ENCODE measurements at places on chromosomes 4 and X. TPM values are rescaled to one million over a fixed set of nuclear protein-coding genes. Genes with fewer than 3 reads are reported as not detected.

The TLR1 gene
- total RNA-seq = not detected

The PLK4 gene
- total RNA-seq = 25.0 TPM

The FGB gene
- 1.7 TPM for total RNA-seq

- no peak for DNase-seq
Observed at GRCh38 chrX:110131031-110131430, 128.1 kb downstream of the TMEM164 start.

GRCh38 chr4:139202991-139203390, 26.0 kb upstream of the ELF2 start:
- DNase-seq = no peak

- DNase-seq = no peak
Observed at GRCh38 chrX:57977992-57978391, 67.7 kb upstream of the ZXDA start.

GRCh38 chr4:74632634-74633033, 161.7 kb downstream of the BTC start:
- DNase-seq = no peak

DNA sequence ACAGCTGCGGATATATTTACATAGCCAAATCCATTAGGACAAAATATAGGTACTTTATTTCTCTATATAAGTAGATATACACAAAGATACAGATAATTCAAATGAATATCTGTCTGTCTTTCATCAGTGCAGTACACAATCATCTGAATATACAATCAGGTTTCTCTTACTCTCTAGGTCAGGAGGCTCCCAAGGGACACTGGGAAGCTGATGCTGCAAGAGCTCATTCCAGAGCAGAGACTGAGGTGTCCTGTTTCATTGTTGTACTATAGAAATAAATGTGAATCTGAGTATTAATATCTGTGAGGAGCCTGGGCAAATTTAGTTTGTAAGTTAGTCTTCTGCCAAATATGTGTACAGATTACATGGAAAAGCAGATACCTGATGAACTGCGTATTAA, 4.2 kb downstream of the TLL1 start:
- DNase-seq = no peak

DNA sequence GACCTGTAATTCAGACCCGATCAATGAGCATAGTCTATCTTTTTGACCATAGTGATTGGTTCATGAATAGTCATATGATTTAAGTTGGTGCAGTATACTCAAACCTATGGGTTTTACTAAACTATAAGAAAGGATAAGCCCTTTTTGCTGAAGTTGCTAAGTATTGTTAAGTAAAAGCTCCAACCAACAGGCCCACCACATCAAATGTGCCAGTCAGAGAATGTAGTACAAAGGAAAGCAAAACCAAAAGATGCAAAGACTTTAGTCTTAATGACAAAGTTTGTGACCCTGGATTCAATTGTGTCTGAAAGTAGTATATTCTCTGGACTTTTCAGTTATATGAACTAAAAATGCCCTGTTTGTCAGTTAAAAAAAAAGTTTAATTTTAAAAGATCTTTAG, 208.1 kb upstream of the TET2 start:
- DNase-seq = no peak

GRCh38 chr4:2373532-2373931, 44.9 kb downstream of the ZFYVE28 start:
- DNase-seq = no peak

- DNase-seq = no peak
Observed at GRCh38 chr4:126698224-126698623, 934.5 kb upstream of the INTU start.

Measured in endodermal cell (in vitro differentiated cells).